Left kidney (tissue), 8 donors: ENCODE measurements at places on chromosomes 6 and 20. TPM values are rescaled to one million over a fixed set of nuclear protein-coding genes. Genes with fewer than 3 reads are reported as not detected.

GRCh38 chr6:117506180-117506835 lies 23.8 kb downstream of the DCBLD1 start:
- no peak for DNase-seq

GRCh38 chr6:170040115-170040500 lies 250.8 kb downstream of the DLL1 start:
- no peak for DNase-seq

DNA sequence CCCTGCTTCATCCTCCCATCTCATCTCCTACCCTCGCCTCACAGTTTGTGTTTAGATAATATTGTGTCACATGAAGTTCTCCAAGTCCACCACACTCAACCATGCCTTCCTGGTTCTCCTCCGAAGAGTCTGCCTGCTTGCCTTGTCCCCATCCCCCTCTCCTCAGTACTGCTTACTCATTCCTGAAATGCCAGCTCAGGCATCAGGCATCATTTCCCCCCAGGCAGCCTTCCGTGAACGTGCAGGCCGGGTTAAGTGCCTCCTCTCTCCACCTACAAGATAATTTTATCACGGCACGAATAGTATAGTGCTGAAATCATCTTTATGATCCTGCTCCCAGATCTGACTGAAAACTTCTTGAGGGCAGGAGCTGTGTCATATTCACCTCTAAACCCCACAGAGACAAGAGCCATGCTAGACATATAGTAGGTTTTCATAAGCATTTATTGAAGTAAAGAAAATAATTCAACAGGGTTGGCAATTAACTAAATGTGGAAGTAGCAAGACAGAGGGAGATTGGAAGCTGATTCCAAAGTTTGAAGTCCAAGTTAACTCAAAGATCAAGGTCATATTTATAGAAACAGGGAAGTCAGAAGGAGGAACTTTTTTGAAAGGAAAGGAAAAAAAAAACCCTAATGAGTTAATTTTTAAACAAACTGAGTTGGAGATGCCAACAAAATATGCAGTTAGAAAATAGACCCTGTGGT lies 48.7 kb upstream of the BMP2 start:
- DNase-seq, result no peak

The GCM1 gene
- polyA plus RNA-seq, result 0.20 TPM

The CALHM4 gene
- polyA plus RNA-seq, result 1.4 TPM

DNA sequence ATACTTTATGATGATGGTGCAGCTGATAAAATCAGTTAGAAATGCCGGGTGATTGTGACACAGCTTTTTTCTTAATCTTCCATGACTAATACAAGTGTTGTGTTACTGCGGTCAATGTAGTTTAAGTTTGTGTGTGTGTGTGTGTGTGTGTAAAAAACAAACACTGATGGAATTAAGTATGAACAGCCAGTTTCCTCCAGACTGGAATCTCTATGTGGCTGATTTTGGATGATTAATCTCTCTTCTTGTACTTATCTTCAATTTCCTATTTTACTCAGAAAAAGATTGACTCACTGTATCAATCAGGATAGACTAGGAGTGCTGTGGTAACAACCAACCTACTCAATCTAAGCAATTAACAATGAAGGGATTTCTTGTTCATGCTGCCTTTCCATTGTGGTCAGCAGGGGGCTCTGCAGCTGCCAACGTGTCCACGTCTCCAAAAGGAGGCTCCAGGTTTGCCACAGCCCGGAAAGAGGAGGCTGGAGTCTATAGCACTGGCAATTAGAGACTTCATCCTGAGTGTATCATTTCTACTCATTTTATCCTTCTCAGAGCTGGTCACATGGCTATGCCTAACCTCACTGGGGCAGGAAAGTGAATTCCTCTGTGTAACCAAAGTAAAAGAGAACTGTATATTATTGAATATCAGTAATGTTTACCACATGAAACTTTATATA lies 107.7 kb downstream of the CD109 start:
- no peak for DNase-seq

- DNase-seq, result peak; percentile 71
Observed at GRCh38 chr6:29752451-29753308, 29.4 kb downstream of the HLA-F start.

- no peak for DNase-seq
Observed at GRCh38 chr6:23145781-23146180, 576.4 kb downstream of the HDGFL1 start.

GRCh38 chr6:116476002-116476678 lies 15.0 kb downstream of the CALHM6 start:
- no peak for DNase-seq

GRCh38 chr6:158068893-158069799 lies 87.5 kb downstream of the SYNJ2 start:
- DNase-seq, result no peak

GRCh38 chr6:38175786-38176185 lies 356.3 kb downstream of the ZFAND3 start:
- no peak for DNase-seq

The ERGIC3 gene
- 360 TPM for polyA plus RNA-seq

- no peak for DNase-seq
Observed at GRCh38 chr6:168229368-168229752, 90.2 kb downstream of the DACT2 start.

The MICA gene
- polyA plus RNA-seq, result 11.2 TPM

GRCh38 chr6:124688369-124688768 lies 273.9 kb upstream of the RNF217 start:
- no peak for DNase-seq
